ENCODE measurements at places on chromosomes 2 and 18. TPM values are rescaled to one million over a fixed set of nuclear protein-coding genes. Genes with fewer than 3 reads are reported as not detected.

GRCh38 chr18:74244554-74244953 lies 47.2 kb downstream of the CYB5A start:
- no peak for DNase-seq

GRCh38 chr18:54415086-54415485 lies 57.4 kb downstream of the C18orf54 start:
- DNase-seq, result no peak

DNA sequence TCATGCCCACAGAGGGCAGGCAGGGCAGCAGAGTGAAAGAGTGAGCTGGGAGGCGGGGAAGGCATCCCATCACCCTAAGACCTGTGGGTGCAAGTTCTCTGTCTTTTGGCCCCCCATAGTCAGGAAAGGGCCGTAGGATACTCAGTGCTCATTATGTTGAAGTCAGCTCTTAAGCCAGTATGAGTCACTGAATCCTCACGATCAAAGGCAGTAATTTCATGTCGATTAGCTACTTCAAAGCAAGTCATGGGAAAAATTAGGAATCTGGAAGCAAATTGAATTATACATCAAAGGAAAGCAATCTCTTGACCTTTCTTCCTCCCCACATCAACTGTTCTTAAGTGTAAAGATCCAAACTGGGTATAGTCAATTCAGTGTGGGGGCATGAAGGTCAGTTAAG lies 178.9 kb downstream of the FHOD3 start:
- no peak for DNase-seq

- no peak for DNase-seq
Measured at GRCh38 chr2:241721852-241722251, 12.6 kb upstream of the D2HGDH start.

- no peak for DNase-seq
Measured at GRCh38 chr2:96389736-96390135, 54.2 kb downstream of the NCAPH start.

- no peak for DNase-seq
Measured at GRCh38 chr2:61042807-61043206, 22.9 kb upstream of the SANBR start.

GRCh38 chr2:159895258-159896065 lies 97.5 kb upstream of the CD302 start:
- DNase-seq, result no peak

GRCh38 chr2:207833251-207833751 lies 63.6 kb upstream of the FZD5 start:
- no peak for DNase-seq

GRCh38 chr2:222424729-222425671 lies 657 bp downstream of the SGPP2 start:
- peak; percentile 20 for DNase-seq

- peak; percentile 58 for DNase-seq
Measured at GRCh38 chr18:51339856-51340255, 142.4 kb upstream of the MEX3C start.

DNA sequence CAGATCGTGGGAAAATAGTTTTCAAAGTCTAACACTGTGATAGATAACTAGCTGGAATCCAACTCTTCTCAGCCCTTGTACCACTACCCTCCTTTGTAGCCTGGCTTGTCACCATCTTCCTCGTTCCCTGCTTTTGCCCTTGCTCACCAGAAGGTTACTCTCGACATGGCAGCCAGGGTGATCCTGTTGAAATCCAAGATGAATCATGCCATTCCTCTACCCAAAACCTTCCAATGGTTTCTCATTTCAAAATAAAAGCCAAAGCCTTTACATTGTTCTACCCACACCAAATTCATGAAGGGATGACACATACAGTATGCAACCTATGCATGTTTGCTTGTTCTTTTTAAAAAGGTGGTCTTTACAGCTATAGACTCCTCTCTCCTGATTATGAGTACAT lies 45.7 kb downstream of the STAT4 start:
- DNase-seq, result no peak

DNA sequence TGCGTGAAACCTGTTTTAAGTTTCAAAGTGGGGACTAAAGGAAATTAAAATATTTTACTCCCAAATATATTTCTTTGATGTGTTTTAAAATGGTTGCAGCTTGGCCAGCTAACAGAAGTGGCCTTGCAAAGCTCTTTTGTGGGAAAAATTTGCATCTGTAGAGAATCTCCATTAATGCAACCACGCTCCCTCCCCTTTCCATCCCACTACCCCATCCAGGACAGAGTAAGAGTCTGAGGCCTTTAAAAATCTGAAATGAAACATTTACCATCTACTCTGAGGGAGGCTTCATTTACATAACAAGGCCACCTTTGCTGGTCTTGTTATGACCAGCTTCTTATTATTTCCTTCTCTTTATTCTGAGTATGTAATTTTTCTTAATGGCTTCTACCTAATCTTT lies 63.5 kb downstream of the STAT4 start:
- DNase-seq, result no peak

GRCh38 chr18:63131106-63131958 lies 188.2 kb downstream of the BCL2 start:
- DNase-seq, result peak; percentile 75

GRCh38 chr2:240619506-240620148 lies 5.7 kb upstream of the GPR35 start:
- DNase-seq, result no peak

- DNase-seq, result no peak
Measured at GRCh38 chr18:79528316-79528695, 132.6 kb downstream of the NFATC1 start.

Gene POTEI
- 2.0 TPM for polyA plus RNA-seq

Gene ABCG8
- not detected for polyA plus RNA-seq

Gene OR6B3
- not detected for polyA plus RNA-seq

Gene SPTBN1
- polyA plus RNA-seq, result 143 TPM
